ENCODE measurements at places on chromosomes 12 and 14.
A peak's percentile ranks its signal among the peaks of the same experiment; 100 is the strongest.

GRCh38 chr12:128314611-128315010 is 47.6 kb downstream of the TMEM132C start:
- no peak for DNase-seq

DNA sequence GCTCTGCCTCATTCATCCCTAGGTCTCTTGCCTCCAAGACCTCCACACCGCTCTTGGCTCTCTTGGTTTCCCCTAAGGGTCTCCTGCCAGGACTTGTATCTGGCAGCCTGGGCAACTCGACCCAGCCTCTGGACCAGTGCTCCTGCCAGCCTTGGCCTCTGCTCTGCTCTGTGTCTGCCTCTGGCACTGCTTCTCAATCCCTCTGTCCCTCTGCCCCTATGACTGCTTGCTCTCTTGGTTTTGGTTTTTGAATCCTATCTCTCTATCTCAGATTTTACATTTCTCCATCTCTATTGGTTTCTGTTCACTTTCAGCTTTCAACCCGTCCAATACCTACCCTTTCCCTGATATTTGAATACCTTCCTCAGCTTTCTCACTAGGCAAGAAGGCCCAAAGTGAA is 6.3 kb downstream of the ITGA5 start:
- no peak for DNase-seq

GRCh38 chr12:6791931-6792520 is 2.7 kb downstream of the CD4 start:
- DNase-seq, result no peak

DNA sequence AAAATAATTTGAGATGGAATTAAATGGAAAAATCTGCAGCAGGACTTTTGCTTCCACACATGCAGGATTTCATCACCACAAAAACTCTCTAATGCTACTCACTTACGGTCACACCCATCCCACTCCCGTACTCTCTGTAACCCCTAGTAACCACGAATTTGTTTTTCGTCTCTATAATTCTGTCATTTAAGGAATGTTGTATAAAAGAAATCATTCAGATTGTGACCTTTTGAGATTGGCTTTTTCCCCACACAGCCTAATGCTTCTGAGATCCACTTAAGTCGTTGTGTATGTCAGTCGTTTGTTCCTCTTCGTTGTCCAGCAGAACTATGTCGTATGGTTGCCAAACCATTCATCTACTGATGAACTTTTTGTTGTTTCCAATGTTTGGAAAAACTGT is 19.8 kb upstream of the PZP start:
- DNase-seq, result no peak

DNA sequence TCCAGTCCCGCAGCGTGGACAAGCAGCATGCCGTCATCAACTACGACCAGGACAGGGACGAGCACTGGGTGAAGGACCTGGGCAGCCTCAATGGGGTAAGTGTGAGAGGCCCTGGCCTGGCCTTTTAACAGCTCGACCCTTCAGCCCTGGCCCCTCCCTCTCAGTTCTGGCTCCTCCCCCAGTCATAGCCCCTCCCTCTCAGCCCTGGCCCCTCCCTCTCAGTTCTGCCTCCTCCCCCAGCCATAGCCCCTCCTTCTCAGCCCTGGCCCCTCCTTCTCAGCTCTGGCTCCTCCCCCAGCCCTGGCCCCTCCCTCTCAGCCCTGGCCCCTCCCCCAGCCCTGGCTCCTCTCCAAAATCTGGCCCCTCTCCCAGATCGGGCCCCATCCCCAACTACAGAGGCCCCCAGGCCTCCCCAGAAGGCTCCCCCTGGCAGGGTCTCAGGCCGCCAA is 11.2 kb downstream of the CEP170B start:
- DNase-seq, result peak; percentile 9

- DNase-seq, result no peak
These were observed 123.4 kb downstream of the TGFB3 start for GRCh38 chr14:75858362-75858761.

- no peak for DNase-seq
These were observed 207.0 kb upstream of the GARIN2 start for GRCh38 chr14:66982247-66982646.

DNA sequence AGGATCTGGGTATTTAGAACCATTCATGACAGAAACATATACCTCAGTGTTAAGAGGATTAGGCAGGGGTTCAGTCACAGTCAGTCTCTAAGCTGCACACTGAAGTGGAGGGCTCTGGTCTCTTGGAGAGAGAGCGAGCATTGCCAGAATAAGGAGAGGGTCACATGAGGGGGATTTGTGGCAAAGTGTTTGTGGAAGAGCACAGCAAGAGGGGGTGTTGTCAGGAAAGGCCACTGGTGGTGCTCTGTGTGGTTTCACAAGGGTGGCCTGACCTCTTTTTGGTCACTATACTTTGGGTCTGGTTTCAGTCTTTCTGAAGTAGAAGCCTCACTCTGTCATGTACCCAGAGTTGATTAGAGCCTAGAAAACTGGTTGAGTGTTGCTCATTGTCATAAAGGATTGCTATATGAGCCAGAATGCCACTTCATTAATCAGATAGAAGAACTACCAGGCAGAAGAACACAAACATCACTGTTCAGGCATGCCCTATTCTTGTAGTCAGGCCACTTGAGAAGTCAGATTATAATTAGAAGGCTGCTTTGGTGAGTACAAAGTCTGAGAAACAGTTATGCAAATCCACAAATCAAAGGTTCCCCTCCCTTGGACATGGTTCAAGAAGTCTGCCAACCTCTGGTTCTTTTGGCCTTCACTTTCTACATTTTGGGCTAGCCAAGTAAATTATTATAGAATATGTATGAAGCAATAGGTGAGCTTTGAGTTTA is 8.4 kb downstream of the TMEM19 start:
- no peak for DNase-seq

GRCh38 chr12:6285063-6285477 is 25.4 kb upstream of the PLEKHG6 start:
- peak; percentile 16 for DNase-seq

GRCh38 chr12:87660987-87661774 is 368.0 kb downstream of the C12orf50 start:
- no peak for DNase-seq

DNA sequence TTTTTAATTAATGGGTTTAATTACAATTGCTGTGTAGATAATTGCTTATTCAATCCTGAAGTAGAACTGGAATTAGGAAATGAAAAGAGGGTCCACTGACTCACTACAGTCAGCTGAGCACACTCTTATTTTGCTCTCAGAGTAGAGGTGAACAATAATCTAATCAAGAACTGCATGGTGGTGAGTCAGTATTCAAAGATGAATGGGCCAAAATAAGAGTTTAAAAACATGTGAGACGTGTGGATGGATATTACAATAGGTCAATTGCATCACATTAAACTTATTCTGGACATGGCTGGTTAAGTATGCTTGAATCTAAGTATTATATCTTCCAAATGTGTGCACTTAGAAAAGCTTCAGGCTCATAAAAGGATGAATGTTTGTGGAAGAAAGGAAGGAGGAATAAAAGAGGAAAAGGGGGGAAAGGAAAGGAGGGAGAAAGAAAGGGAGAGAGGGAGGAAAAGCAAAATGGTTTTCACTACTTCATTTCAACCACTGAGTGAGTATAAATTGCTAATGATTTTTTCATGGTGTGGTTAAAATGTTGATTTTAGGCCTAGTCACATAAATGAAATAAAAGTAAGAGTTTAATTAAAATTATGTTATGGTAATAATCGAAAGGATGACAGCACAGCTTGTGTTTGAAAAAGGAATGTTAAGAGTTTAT is 27.0 kb upstream of the EEA1 start:
- DNase-seq, result no peak

- DNase-seq, result no peak
These were observed 15.1 kb downstream of the CALCOCO1 start for GRCh38 chr12:53712059-53712643.

- DNase-seq, result no peak
These were observed 65.0 kb downstream of the GALNT9 start for GRCh38 chr12:132264086-132265010.

- DNase-seq, result no peak
These were observed 49.0 kb downstream of the LIMA1 start for GRCh38 chr12:50234347-50234746.

DNA sequence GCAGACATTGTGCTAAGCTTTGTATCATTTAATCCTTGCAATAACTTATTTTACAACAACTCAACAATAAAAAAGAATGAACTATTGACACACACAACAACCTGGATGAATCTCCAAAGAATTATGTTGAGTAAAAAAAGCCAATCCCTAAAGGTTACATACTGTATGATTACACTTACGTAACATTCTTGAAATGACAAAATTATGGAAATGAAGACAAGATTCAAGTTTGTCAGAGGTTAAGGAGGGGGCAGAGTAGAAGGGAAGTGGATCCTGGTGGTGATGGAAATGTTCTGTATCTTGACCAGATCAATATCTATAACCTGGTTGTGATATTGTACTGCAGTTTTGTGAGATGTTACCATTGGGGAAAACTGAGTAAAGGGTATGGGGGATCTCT is 63.2 kb upstream of the LMNTD1 start:
- DNase-seq, result no peak

- DNase-seq, result no peak
These were observed 15.0 kb downstream of the CEP128 start for GRCh38 chr14:80926397-80927082.

DNA sequence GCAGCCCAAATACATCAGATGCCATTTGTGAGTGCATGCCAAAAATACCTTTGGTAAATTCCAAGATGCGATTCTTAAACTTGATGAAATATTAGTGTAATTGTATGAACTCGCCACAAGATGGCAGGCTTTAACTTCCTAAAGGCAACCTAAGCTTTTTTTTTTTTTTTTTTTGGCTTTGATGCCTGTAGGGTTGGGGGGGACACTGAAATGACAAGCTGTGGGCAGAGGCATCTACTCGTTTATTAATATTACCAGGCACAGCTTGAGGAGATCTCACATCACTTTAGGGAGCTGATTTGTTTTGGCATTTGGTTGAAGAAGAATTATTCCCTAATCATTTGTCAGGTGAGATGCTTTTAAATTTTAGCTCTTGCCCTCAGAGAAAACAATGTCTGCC is 126.7 kb upstream of the CCDC196 start:
- DNase-seq, result no peak

- no peak for DNase-seq
These were observed 18.0 kb downstream of the RHOF start for GRCh38 chr12:121775501-121775900.

DNA sequence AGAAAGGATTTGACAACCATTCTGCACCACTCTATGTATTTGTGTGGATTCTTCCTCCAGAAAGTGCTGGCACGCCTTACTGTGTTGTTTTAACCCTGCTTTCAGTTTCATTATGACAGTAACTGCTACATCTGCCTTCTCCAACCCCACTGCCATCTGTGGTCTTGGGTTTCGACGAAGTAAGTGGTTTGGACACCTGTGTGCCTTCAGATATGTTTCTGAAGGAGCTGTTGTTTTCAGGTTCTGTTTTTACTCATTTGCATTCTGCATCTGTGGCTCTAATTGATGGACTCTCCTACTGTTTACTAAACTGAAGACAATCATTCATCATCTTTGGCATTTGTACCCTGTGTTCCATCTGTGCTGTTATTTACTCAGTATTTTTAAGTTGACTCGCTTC is 4.1 kb downstream of the TSHR start:
- DNase-seq, result no peak

- no peak for DNase-seq
These were observed 1.7 kb upstream of the SPATS2 start for GRCh38 chr12:49365542-49365941.

DNA sequence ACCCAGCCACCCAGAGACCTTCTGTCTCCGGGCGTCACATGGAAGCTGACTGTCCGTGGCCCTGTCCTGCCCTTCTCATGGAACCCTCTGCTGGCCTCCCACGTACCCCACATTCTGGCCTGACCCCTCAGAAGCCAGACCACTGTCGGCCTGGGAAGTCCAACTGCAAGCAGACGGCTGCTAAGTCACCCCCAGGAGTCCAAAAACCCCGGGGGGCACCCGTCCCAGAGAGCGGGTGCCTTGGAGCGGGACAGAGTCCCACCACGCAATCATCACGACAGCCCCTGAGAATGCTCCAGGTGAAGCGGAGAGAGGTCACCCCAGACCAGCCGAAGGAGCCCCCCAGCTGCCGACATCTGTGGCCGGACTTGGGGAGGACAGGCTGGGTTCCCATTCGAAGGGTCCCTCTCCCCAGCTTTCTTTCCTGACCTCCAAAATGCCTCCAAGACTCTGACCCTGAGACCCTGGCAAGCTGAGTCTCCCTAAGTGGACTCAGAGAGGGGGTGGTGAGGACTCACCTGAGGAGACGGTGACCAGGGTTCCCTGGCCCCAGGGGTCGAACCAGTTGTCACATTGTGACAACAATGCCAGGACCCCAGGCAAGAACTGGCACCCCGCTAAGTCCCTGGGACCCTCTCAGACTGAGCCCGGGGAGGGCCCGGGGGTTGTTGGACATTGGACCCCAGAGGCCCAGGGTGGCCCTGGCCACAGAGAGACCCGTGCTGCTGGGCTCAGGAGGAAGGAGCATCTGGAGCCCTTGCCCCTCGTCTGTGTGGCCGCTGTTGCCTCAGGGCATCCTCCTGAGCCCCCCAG is 337.1 kb downstream of the TMEM121 start:
- DNase-seq, result no peak

DNA sequence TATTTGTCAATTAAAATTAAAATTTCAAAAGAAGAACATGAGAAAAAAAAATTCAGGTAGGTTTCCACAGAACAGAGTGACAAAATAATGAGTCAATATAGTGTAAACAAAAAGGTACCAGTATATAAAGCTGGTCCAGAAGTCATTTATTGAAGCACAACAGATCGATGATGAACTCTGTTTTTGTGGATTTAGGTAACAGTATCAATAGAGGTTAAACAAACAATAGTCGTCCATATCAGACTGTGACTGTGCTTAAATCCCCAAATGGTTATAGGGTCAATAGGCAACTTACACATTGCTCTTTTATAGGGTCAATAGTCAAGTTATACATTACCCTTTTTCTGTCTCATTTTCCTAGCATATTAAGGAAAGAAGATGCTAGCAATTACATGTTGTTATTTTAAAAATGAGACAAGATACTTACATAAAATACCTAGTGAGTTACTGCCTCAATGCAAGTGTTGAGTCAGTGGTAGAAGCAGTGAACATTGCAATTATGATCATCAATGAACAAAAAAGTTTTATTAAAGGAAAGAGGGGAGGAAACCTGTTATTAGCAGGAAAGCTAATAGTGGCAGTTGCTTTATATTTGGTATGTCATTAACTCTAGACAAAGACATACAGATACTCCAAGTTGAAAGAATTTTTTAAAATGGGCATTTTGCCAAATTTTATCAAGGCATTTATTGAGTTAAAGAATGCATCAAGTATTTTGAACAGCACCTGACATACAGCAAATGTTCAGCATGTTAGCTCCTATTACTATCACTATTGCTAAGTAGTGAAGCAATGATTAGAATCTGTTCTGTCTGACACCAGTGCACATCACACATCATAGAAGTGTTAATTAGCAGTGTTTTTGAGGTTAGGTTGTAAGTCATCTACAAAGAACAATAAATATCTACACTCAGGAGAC is 102.9 kb downstream of the CCER1 start:
- no peak for DNase-seq

- no peak for DNase-seq
These were observed 5.9 kb downstream of the PSMB5 start for GRCh38 chr14:23028799-23029198.

- no peak for DNase-seq
These were observed 51.0 kb downstream of the MAGOHB start for GRCh38 chr12:10562306-10562933.
